Central memory CD4-positive, alpha-beta T cell (primary cell): ENCODE measurements at places on chromosomes 13 and 19.

DNA sequence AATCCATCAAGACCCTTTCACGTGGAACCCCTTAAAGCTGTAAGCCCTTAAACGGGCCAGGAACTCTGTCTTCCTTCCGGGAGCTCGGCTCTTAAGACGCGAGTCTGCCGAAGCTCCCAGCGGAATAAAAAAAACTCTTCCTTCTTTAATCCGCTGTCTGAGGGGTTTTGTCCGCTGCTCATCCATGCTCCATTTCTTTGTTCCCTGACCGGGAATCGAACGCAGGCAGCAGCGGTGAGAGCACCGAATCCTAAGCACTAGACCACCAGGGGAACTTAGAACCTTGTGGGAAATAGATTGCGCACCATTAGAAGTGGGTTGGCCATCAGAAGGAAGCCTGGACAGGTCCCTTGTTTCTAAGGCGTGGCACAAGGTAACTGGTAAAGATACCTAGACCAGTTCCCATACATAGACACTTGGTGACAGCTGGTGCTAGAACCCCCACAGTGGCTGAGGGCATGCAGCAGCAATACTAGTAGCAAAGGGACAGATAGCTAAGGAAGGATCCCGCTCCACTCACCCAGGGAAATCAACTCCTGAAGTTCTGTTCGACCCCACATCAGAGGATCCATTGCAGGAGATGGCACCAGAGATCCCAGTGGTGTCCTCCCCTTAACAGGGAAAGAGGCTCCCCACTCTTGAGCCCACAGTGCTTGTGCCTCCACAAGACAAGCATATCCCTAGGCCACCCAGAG, 1.5 kb upstream of the RGCC start:
- no peak for DNase-seq

- no peak for DNase-seq
These were observed 28.1 kb downstream of the MYO16 start for GRCh38 chr13:108657519-108657918.

DNA sequence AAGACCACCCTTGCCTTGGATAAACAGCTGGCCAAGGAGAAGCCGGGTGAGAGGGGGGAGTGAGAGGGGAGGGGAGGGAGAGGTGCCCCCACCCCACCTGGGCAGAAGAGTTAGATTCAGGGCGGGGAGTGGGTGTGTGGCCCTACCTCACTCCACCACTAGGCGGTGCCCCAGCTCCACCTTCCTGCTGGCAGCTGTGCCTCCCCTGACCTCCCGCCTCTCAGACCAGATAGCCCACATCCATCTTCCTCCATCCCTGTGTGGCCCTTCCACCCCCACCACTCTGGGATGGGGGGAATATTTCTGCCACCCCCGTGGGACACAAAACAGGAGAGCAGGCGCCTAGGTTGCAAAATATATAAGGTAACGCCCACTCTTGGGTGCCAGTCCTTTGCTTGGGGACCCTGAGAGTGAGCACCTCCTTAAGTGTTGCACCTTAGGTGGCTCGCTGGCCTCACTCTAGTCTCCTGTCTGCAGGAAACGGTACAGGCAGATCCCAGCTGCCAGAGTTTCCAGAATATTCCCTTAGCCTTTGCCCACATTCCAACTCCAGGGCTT, 13.8 kb upstream of the EHD2 start:
- DNase-seq = peak; percentile 18

- no peak for DNase-seq
These were observed 25.6 kb downstream of the EPS15L1 start for GRCh38 chr19:16446108-16446723.

DNA sequence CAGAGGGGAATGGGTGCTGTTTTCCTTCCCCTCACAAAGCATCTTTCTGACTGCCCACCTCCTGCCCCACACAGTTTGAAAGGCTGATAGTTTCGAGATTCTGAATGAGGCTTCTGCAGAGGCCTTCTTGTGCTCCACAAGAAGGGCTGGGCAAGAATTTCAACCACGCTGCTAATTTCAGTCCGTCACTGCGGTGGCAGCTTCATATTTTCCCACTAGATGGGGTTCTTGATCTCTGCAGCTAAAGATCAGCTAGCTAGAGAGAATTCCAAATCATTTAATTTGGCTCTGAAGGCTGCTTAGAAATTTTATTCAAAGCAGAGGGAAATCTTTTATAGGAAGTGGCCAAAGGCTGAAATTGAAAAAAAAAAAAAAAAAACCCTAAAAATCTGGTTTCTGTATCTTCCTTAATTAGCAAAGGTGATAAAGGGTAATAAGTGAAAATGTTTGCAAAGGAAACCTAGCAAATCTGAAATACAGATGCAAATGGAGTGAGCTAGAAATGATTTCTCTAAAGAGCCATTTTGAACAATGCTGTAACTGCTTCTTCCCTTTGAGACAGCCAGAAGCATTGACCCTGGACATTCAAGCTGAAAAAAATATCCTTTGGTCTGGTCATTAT, 38.0 kb upstream of the C13orf42 start:
- no peak for DNase-seq

DNA sequence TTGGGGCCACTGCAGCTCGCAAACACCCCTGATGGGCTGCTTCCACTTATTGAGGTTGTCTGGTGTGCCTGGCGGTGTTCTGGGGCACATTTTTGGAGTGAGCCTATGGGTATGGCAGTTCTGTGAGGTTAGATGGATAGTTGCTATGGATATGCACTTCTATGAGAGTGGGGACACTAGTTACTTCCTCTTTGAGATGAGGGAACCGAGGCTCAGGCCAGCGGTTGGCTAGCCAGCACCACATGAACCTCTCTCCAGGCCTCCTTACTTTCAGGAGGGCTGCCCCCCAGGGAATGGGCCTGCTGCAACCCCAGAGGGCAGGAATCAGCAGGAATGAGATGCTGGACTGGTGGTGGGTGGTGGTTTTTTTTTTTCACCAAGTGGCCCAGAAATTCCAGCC, 13.5 kb upstream of the PRR19 start:
- DNase-seq = no peak

- DNase-seq = no peak
These were observed 10.6 kb downstream of the ATP11A start for GRCh38 chr13:112700291-112701060.

DNA sequence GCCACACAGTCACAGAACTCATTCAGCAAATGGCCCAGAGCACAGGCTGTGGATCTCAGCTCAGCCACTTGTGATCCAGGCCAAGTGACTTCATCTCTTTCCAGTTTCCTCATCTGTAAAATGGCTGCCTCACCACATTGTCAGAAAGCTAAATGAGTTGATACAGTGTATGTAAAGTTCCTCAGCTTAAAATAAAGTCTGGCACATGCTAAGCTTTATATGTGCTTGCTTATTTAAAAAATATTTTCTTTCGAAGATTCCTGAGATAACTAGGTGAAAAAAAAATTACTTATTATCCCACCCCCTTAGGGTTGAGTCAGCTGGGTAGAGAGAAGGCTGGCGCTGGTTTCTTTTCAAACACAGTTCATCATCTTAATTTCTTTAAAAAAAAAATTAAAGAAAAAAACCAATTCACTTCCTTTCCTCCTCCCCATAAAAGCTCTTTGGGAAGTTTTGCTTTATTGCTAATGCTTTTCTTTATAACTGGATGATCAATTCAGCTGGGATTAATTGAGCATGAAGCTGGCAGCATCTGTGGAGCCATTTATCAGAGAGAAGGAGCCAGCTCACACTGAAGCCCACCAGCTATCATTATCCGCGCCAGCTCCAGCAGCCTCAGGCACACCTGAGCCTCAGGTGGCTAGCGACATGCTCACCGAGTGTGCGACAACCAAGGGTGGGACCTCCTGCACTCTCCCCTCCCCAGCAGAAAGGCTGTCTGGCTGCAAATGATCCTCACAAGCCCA, 354.9 kb downstream of the FOXO1 start:
- no peak for DNase-seq

- DNase-seq = no peak
These were observed 14.6 kb downstream of the ACER1 start for GRCh38 chr19:6318772-6319171.

DNA sequence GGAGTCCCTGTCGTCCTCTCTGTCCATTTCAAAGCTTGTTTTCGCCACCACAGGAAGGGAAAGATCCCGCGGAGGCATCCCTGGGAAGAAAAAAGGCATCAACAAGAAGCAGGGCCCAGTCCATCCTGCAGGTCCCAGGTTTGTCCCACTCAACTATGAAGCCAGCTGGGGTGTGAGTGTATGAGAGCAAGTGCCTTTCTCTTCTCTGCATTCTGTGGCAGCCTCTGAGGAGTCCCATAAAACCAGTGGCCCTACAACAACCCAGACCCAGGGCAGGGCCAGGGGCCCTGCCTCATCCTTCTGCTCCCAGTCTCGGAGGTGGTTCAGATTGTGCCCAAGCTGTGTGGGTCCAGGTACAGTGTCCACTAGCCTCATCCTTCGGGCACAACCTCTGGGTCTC, 18.9 kb downstream of the PEG3 start:
- no peak for DNase-seq

DNA sequence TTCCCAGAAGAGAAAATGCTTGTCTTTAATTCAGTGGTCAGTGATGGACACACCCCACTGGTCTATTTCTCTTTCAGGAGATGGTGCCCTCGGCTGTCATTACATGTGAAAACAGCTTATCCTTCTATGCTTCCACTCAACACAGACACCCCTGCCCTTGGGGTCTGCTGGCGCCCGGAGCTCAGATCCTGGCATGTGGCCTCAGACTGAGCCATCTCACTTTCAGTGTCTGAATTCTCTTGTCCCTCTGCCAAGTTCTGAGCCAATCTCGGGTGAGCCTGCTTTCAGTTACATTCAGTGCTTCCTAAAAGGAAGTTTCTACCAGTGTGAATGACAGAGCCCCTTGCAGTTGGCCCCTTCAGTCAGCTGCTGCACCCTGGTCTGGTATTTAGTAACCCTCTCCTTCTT, 293.6 kb downstream of the DNAJC15 start:
- no peak for DNase-seq

GRCh38 chr19:46880431-46880830, 19.6 kb downstream of the ARHGAP35 start:
- DNase-seq = no peak

DNA sequence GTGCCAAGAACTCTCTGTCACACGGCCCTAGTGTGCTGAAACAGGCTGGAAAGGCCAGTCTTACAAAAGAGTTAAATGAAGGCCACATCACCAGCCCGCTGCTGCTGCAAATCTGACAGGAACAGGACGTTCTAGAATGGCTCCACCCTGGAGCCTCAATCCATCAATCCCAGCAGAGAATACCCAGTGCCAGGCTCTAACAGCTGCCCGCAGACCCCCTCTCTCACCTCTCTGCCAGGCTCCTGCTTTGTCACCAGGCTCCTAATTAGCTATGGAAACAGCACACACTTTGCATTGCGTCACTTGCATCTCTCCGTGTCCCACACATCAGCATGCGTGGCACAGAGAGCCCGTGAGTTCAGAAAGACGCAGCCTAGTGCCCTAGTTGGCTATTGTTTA, 314.1 kb downstream of the FOXO1 start:
- no peak for DNase-seq

DNA sequence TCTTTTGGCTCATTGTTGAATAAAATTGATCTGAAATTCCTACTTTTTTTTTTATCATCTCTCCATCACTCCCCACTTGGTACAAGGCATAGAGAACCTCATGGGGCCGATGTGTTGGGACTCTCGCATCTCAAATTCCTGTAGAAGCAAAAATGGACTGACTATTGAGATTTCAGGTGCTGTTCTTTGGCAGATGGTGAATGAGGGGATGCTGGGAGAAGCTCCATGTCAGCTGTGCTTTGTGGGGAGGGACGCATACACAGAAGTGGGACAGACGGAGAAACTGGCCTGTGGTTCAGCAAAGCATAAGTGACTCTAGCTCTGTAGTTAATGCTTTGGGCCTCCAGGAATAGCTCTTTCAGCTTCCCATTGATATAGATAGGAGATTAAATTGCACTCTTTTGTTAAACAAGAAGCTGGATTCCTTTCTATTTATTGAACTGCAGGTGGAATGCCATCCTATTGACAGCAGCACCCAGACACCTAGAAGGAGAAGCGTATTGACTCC, 194.5 kb upstream of the RNF113B start:
- DNase-seq = no peak

GRCh38 chr13:99977334-99977911, 4.2 kb upstream of the ZIC2 start:
- DNase-seq = no peak

DNA sequence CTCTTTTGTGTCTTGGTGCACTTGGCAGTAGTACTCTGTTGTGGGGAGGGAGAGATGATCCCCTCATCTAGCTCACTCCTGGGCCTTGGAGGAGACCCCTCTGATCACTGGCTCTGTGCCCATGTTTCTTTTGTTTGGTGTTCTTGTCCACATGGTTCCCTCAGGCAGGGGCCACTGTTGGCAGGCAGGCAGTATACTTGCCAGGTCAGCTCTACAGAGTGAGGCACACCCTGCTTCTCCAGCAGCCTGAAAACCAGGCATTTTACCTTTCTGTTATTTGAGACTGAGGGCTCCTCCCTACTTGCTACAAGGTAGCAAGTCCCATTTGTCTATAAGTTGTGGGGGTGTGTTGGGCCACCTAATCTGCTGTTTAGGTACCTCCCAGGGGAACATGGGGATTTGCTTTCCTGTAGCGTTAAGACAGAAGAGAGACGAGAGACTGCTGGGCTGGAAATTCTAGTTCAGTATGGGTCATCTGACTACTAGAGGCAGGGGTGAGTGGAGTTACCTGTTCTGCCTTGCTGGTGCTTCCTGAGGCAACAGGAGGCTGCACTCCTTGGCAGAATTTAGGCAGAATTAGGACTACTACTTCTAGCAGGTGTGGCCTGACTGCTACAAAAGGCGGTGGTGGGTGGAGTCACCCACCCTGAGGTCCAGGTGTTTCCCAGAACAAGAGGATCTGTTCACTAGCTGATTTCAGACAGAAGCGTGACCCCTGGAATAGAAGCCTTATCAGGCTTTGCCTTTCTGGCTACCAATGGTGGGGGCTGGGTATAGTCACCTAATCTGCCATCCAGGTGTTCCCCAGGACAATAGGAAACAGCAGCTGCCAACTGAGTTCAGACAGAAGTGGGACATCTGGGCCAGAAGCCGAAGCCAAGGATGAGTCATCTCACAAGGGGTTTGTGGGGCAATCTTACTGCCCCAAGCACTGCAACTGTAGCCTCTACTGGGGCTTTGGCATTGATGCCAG, 843.0 kb upstream of the ATXN8OS start:
- no peak for DNase-seq

- no peak for DNase-seq
These were observed 65.4 kb downstream of the KCTD12 start for GRCh38 chr13:76820759-76821158.

DNA sequence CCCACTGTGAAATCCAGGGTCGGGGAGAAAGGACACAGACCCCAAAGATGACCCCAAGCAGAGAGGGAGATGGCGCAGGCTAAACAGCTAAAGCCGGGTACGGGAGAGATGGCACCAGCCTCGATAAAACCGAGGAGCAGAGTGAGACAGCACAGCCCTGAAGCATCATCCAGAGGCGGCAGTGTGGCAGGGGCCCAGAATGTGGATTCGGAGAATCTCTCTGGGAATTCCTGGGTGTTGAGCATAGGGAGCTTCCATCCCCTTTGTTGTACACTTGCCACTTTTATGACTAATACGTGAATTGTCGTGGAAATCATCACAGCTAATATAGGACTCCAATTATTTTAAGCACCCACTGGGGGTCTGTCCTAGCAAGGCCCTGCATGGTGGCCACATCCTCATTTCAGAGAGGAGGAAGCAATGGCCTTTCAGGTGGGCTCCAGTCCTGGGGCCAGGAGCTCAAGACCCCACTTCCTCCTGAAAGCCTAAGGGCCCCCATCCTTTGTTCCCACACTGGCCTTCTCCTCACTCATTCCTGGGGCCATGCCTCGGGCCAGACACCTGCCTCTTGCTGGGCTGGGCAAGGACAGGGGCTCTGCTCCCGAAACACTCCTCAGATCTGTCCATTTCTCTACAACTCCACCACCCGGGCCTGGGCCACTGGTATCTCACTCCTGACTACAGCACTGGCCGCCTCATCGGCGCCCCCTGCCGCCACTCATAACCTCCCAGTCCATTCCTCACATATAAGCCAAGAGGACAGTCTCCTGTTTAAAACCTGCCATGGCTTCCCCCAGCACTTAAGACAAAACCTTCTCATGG, 29.3 kb upstream of the ATP1A3 start:
- no peak for DNase-seq
